ENCODE measurements at places on chromosomes 6 and 20.
A peak's percentile ranks its signal among the peaks of the same experiment; 100 is the strongest.

DNA sequence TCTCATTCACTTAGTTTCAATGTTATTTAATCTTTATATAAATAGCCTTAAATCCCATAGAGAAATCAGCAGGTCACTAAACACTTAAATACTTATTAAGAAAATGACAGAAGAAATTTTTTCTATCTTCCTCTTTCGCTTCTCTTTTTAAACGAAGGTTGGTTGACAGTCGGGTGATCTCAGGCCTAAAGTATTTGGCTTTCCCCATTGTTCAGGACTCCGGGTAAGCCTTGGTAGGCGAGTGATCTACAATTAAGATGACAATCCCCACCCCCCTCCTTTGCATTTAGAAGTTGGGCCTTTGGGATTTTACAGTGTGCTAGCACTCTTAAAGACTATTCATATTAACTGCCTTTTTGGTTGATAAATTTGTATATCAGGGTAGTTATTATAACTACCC, 19.7 kb upstream of the UTRN start:
- DNase-seq = no peak

DNA sequence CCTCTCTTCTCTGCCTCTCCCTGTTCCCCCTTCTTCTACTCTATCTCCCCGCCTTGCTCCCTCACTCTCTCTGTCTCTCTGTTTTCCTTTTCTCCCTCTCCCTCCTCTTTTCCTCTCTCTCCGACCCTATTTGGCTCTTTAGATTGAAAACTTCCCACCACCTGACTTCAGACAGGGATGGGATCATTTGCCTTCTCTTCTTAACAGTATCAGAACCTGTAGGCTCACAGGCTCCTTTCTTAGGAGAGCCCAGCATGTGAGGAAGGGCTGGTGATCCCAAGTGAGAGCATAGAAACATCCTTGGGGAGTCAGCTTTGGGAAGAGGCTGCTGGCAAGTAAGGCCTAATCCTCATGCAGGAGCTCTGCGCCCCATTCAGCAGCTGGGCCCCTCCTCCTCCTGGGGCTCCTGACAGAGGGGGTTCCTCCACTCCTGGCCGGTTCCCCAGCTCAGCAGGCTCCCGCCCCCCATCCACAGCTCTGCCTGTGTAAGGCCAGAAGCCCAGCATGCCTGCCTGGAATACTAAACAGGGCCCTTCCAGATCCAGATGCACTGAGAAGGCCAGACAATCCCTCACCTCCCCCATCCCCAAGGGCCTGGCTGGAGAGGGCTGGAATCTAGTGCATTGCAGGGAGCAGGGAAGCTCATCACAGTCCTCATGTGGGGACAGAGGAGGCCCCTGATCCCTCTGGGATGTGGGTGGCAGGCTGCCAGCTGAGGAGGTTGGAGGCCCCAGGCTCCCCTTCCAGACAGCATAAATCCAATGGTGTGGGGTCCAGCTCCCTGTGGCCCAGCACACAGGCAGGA, 93.4 kb downstream of the PTPRT start:
- no peak for DNase-seq

DNA sequence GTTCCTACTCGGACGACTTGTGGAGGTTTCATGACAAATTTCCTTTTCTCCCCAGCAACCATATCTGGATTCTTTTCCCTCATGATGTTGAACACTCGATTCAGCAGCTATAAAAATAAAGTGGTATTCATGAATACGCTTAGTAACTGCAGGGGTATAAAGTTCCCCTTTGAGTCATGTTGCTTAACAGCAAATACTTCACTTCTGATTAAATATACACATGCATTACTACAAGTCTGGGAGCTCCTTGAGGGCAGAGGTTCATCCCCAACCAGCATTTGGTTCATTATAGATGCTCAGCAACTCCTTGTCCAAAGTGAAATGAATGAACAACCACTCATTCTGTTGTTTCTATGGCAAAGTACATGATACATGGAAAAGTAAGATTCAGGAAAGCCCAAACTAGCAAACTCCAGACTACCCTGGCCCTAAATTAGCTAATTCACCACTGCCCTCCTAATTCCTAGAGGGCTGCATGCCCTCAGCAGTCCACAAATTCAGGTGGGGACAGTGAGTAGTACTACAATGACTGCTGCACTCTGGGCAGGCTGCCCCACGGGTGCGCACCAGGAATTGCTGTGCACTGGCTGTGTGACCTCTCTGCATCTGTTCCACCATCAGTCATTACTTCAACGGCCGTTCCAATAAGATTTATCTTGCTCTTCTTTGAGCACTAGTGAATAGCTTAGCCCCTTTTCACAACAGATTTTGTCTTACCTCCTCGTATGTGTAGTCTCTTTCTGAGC, 15.2 kb downstream of the EIF2S2 start:
- DNase-seq = no peak

- DNase-seq = peak; percentile 90
These were observed at the start of gene TXLNB for GRCh38 chr6:139291813-139292619. Gene TXLNB, minus strand, starts transcription at chr6:139291998. Its CDS starts 3,099 bp downstream, at chr6:139288899.

DNA sequence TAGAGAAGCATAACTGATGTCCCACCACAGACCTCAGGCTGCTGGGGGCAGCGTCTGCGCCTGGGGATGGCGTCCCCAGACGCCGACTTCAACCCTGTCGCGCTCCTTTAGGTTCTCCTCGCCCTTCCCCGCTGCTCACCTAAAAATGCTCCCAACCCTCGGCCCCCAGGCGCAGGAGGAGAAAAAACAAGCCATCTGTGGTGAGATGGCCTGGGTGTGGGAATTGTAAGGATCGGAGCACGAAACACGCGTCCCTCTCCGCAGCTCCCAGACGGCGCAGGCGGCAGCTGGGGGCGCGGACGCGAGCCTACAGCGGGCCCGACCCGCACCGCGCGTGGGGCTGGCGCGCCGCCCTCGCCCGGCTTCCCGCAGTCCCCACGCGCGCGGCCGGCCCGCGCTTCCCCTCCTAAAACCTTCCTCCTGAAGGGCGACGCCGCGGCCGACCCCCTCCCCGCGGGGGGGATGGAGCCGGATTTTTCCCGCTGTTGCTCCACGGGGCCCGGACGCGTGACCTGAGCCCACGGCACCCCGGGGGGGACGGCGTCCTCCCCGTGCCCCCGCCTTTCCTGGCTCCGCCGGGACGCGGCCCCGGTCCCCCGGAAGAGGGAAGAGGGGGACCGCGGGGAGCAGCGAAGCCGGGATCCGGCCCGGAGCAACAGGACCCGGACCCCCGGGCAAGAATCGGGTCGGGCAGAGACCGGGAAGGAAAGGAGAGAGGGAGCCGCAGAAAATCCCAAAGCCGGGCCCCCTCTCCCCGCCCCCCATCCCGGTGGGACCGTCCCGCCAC, 611 bp downstream of the EPB41L2 start:
- peak; percentile 17 for DNase-seq

GRCh38 chr6:12186528-12186927, 103.6 kb upstream of the EDN1 start:
- DNase-seq = no peak

GRCh38 chr20:49698477-49698876, 15.2 kb downstream of the B4GALT5 start:
- DNase-seq = no peak

DNA sequence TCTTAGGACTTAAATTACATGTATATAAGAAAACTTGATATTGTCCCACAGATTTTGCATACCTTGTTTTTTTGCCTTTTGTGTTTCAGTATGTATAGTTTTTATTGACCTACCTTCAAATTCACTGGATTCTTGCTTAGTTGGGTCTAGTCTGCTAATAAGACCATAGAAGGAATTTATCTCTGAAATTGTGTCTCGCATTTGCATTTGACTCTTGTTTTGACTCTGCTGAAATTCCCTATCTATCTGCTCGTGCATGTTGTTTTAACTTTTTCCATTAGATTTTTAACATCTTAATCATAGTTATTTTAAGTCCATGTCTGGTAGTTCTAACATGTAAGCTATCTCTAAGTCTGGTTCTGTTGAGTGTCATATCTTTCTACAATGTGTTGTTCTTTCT, 163.9 kb downstream of the SCP2D1 start:
- DNase-seq = no peak

- DNase-seq = no peak
These were observed 73.3 kb downstream of the METTL24 start for GRCh38 chr6:110284855-110285254.

- DNase-seq = no peak
These were observed 674.8 kb upstream of the CITED2 start for GRCh38 chr6:140049251-140049650.

DNA sequence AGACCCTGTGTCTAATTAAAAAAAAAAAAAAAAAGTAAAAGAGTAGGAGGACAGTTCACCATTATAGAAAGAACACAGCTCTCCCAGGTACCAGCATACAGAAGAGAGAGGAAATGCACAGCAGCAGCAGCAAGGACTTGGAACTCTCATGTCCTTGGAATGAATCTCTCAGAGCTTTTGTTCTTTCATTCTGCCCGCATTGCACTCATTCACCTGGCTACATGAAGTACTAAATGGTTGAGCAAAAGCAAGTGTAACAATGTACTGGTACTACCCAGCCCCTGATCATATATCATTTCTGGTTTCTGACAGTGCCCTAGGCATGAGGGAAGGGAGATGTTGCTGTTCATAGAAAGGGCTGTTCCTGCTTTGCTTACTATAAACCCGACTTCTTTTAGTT, 12.1 kb upstream of the BTN3A3 start:
- DNase-seq = no peak

- no peak for DNase-seq
These were observed 54.9 kb upstream of the SASH1 start for GRCh38 chr6:148287623-148288333.

DNA sequence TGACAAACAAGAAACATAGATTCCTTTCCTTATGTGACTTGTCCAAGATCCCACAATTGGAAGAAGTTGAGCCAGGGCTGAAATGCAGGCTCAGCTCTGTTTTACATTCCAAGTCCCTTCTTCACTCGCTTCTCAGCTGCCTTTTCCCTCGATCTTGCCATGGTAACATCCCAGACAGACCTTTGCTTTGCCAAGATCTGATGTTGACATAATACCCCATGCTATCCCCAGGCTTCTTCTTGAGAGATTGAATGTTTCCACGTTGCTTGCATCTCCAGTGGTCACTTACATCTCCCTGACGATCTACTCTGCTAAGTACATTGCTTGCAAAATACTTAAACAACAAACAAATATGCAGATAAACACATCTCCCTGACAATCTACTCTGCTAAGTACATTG, 63.5 kb downstream of the TBXT start:
- DNase-seq = no peak

DNA sequence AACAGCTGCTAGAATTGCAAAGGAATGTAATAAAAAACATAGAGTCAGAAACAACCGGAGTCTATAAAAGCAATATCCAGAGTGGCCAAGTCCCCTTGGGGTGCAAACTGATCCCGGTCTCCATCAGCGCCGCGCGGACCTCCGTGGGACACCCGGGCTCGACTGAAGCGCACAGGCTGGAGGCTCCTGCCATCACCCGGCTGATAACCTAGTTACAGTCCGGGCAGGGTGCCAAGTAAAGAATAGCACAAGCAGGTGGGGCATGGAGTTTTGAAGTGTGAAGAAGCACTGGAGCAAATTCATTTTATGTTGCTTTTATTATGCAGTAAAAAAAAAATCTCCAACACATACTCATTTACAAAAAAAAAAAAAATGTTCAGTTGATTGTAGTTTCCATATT, 205.1 kb upstream of the GMDS start:
- no peak for DNase-seq

GRCh38 chr6:13307508-13307995, 20.8 kb downstream of the TBC1D7 start:
- DNase-seq = no peak

- no peak for DNase-seq
These were observed 305.0 kb downstream of the GMDS start for GRCh38 chr6:1940381-1940780.

DNA sequence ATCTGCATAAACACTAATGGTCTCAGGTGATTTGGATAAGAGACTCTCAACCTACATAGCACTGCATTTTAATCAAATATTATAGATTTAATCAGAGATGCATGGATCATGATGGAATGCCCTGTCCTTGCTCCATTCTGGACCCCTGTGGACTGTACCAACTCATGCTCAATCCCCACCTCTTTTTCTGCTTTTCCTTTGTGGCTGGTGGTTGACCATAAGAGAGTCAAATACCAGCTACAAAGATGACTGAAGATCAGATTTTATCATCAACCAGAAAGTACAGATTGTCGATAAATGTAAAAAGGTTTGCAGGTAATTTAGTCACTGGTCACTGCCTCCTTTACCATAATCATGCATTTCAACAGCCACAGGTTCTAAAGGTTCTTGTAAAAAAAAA, 116.2 kb downstream of the ME1 start:
- no peak for DNase-seq

GRCh38 chr6:34241351-34242215, 4.9 kb downstream of the HMGA1 start:
- no peak for DNase-seq

DNA sequence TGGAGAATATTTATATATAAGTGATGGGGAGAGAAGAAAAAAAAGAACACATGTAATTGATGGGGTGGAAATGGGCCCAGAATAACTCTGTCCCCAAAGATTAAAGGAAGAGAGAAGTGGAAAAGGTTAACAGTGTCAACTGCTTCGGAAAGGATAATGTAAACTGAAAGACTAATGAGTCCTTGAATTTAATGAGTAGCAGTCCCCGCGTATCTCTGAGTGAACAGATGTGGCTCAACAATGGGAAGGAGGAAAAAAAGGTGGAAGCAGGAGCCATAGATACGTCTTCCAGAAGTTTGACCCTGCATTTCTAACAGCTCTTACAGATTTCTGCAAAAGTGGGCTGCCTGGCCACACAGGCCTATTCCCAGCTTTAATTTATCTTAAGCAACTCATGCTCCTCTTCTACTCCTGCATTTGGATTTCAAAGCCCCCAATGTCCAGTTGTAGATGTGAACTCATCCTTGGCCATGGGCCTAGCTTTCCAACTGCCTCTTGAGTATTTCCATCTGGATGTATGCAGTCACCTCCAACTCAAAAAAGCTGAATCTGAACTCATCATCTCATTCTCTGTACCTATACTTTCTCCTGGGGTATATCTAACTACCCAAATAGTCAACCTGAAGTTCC, 61.3 kb downstream of the DST start:
- DNase-seq = no peak

- no peak for DNase-seq
These were observed 4.6 kb downstream of the NSFL1C start for GRCh38 chr20:1462001-1462400.

DNA sequence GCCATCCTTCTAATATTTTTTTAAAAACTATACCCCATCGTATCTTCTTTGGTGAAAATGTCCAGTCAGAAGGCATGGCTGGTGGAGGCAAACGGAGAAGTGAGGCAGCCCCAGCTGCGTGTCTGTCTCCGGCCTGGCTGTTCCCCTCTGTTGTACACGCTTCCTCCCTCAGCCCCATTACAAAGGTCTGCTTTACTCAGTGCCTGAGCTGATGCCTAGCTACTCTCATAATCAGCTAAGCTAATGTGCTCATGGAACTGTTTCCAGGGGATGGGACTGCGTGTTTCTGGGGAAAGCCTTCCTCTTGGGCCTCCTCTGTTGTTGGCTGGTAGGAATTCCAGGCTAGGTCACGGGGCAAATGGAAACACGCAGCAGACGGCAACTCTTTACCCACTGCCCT, 67.3 kb downstream of the PPP1R3G start:
- DNase-seq = no peak

GRCh38 chr20:8809107-8809953, 259.6 kb upstream of the PLCB4 start:
- no peak for DNase-seq
